Germinal center (tissue), 1 donor: ENCODE measurements at places on chromosomes 13 and 19.

DNA sequence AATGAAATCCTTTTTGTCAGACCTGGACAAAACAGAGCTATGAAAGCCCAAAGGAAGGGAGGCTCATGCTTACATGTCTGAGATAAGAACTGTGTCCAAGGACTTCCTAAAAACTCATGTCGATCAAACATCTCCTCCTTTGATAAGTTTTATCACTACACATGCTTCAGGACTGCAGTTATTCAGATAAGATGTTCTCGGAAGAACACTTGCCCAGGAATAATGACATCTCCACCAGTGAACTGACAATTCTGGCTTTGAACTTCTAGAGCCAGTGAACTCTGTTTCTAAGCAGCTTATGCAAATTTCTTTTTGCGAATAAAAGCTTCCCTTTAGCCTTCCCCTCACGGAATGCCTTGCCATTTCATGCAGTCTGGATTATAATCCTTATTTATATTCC, 561.6 kb downstream of the TBC1D4 start:
- DNase-seq, result no peak

- DNase-seq, result peak; percentile 35
Measured at GRCh38 chr13:106471957-106472543, 63.4 kb downstream of the EFNB2 start.

GRCh38 chr19:40165362-40165937, 25.8 kb upstream of the MAP3K10 start:
- peak; percentile 41 for DNase-seq

DNA sequence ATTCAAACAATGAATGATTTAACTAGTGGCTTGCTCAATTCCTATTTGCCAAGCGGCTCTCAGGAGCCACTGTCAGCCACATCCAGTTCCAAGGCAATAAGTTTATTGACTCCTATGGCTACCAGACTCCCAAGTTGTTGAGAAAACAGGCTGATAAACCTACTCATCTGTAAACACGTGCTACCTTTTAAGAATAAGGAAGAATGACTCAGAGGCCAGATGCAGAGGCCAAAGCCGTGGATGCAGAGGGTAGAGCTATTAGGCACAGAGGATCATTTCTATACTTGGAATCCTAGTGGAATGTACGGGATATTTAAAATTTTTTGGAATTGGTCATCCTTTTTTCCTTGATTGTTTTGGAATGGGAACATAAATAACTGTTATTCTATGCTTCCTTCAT, 1921.1 kb downstream of the OLFM4 start:
- no peak for DNase-seq

DNA sequence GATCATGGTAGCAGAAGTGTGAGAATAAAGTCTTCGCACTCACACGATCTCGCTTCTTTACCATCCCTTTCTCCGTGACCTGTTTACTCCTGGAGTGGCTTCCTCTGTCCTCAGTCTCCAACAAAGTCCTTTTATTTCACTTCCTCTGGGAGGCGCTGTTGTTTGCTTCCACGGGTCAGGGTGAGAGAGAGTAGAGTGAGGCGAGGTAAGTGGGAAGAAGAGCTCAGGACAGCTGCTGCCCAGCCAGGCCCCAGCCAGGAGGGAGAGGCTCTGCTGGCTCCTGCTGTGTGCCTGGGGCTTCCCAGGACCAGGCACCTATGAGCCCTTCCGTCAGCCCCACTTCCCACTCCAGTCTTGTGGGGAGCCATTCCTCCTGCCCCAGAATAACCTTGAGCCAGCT, 242.1 kb downstream of the FGF9 start:
- no peak for DNase-seq

- no peak for DNase-seq
Measured at GRCh38 chr13:59494560-59494970, 669.2 kb downstream of the DIAPH3 start.

- no peak for DNase-seq
Measured at GRCh38 chr19:1170938-1171754, 2.9 kb downstream of the SBNO2 start.

- no peak for DNase-seq
Measured at GRCh38 chr19:40596608-40597328, 4.4 kb upstream of the LTBP4 start.

DNA sequence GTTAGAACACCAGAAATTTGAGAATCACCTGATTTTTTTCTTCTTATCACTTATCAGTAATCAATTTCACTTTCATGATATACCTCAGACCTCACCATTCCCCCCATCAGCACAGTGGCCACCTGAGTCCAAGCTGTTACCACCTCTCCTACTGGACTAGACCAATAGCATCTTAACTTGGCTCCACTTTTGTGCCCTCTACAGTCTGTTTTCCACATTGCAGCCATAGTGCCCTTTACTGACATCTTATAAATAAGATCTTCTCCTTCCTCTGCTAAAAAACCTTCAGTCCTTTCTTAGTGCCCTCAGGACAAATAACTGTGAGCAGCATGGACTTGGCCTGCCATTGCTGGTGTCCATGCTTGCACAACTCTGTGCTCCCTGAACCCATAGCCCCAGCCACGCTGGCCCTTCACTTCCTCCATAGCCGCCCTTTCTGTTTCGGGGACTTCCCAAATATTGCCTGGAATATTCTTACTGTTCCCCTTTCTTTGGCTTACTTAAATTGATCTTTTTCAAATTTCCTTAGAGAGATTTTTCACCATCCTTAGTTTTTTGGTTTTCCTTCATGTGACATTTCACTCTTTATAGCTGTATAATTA, 380.8 kb downstream of the LMO7 start:
- peak; percentile 1 for DNase-seq

DNA sequence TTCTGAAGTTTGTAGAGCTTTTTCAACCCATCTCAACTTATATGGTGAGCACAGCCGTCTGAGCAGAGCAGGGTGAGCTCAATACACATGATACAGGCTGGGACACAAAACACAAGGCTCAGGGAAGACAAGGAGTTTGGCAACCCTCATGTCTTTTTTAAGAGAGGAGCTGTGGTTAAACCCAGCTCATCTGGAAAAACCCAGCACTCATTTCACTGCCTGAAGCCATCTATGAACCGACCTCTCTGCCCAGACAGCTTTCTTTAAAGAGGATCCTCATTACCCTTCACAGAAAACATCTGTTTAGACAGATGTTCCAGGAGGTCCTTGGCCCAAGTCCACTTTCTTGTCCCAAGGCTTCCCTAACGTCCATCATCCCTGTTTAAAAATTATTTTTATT, 170.0 kb upstream of the TSHZ3 start:
- DNase-seq, result no peak

DNA sequence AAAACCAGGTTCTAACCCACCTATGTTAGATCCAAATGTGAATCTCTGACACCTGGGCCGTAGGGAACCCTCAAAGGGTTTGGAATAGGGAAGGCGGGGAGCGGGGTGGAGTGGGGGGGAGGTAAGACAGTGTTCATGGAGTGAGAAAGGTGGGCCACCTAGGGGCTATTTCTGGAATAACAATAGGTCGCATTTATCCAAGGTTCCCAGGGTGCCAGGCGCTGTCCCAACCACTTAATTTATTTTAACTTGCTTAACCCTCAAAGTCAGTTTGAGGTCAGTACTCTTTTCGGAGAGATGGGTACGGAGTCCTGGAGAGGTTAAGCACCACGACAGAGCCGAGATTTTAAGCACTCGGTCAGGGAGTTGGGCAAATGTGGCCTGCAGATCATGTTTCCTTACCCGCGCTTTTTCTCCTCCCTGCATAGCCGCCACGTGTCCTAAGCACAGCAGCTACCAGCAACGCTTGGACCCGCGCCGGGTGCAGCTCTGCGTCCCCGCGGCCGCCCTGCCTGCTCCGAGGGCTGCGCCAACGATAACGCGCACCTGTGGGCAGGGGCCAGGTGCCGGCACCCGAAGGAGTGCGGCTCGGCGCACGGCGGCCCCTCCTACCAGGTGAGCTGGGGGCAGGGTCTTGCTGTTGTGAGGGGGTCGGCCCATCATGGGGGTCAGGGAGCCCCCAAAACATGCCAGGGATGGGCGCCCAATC, 25.0 kb upstream of the FXYD3 start:
- DNase-seq, result peak; percentile 83

GRCh38 chr19:10882108-10882457, 10.7 kb downstream of the CARM1 start:
- DNase-seq, result no peak

- no peak for DNase-seq
Measured at GRCh38 chr13:44796597-44797490, 192.4 kb downstream of the NUFIP1 start.

DNA sequence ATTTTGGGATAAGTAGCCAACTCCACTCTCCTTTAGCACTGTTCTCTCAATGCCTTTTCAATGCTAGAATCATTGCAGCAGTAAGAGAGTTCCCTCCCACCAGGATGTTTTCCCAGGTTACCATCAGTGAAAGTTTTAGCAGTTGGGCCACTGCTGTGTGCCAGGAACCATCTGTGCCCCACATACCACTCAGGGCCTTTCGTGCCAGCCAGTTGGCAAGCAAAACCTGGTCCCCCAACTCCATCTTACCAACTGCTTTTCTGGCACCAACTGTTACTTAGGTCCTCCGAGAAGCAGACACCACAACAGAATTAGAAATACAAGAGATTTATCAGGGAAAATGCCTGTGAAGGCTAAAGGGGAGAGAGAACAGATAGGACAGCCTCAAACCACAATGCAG, 533.4 kb upstream of the NBEA start:
- DNase-seq, result no peak

DNA sequence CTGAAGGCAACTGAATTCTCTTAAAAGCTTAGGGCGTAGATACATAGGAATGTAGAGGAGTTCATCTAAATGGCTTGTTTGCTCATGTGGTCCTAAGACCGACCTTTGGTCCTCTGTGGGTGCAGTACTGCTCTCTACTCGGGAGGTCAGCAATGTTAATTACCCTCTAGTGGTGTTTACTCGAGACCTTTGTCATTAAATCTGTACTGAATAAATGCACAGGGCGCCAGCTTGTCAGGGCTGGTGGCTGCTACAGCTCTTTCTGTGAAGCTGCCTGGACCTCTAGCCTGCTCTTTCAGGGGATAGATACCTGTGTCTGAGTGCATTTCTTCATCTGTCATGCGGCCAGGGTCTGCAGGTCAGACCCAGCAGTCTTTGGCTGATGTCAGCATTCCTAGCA, 29.2 kb upstream of the MPHOSPH8 start:
- no peak for DNase-seq

DNA sequence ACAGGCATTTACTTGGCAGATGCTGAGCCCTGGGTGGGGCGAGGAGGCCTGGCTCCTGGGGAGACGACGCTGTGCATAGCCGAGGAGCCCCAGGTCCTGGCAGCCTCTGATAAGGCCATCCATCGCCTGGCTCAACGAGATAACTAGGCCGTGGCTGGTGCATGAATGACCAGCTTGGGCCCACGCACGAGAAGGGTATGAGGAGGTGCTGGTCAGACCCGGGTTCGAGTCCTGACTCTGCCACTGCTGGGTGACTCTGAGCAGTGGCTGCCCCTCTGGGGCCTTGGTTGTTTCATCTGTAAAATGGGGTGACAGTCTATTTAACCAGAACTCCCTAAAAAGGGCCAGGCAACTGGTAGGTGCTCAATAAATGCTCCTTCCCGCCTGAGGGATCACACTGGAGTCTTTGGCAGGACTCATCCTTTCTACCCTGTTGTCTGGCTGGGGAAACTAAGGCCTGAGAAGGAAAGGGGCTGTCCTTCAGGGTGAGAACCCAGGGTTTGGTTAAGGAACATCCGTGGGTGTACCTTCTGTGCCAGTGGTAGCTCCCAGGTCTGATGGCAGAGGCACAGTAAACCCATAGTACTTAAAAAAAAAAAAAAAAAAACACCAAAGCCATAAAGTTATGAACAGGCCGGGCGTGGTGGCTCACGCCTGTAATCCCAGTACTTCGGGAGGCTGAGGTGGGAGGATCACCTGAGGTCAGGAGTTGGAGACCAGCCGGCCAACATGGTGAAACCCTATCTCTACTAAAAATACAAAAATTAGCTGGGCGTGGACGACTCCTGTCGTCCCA, 8.1 kb upstream of the ARRDC2 start:
- DNase-seq, result no peak

GRCh38 chr19:30678168-30678567, 306.0 kb downstream of the ZNF536 start:
- DNase-seq, result no peak

DNA sequence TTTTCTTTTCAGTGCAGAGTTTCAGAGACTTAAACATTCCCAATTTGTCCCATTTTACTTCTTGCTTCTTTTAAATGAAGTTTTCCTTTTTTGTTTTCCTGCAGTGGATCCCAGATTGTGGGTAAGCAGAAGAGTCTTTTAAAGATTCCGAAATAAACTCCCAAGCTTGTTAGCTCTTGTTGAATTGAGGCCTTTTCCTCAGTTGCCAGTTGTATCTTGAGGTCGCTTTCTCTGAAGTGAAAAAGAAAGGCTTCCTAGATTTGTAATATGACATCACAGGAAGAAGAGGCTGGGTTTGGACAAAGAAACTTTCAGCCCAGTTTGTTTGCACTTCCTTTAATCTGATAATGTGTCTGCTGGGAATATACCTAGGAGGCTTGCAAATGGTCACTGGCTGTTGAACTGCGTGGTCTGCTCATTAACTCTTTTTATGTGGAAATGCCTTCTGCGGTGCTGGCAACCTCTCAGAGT, at the start of gene LPAR6:
LPAR6 (minus strand) TSS at position 233 of the 471 bp plus-strand sequence. CDS start 690 bp downstream, outside the sequence.
- no peak for DNase-seq

- DNase-seq, result no peak
Measured at GRCh38 chr13:114035186-114035582, 61.3 kb upstream of the C13orf46 start.

- no peak for DNase-seq
Measured at GRCh38 chr19:7806234-7806633, 23.8 kb upstream of the EVI5L start.

DNA sequence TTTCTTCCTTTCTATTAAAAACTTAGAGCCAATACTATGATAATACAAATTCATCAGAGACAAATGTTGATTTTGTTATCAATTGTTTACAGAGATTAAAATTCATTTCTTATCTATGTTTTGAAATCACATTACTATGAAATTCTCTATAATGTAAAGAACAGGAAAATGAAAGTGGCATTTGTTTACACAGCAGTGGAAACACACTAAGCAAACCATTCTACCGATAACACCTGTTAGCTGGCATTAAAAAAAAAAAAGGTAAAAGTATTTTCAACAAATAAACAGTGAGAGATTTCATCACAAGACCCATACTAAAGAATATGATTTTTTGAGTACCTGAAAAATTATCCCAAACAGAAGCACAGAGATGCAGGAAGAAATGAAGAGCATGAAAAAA, 4.8 kb upstream of the CCDC70 start:
- no peak for DNase-seq

DNA sequence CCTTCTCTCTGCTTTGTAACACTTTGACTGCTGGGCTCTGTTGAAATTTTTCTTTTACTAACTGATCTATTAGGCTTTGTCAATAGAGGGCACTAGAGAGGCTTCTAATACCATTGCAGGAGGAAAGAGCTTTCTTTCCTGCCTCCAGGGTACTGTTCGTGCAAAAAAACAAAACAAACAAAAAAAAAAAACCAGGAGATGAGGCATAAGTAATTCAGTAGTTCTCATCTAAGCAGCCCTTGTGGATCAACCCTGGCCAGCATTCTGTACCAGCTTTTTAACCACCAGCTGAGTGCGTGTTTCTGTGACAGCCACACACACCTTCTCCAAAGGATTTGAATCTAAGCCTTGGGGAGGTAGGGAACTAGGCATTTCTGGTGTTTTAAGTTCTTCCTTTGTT, 1707.6 kb upstream of the SLC10A2 start:
- DNase-seq, result no peak
